Stromal cell of bone marrow (primary cell): ENCODE measurements at places on chromosomes 1 and 21.
A peak's percentile ranks its signal among the peaks of the same experiment; 100 is the strongest.

DNA sequence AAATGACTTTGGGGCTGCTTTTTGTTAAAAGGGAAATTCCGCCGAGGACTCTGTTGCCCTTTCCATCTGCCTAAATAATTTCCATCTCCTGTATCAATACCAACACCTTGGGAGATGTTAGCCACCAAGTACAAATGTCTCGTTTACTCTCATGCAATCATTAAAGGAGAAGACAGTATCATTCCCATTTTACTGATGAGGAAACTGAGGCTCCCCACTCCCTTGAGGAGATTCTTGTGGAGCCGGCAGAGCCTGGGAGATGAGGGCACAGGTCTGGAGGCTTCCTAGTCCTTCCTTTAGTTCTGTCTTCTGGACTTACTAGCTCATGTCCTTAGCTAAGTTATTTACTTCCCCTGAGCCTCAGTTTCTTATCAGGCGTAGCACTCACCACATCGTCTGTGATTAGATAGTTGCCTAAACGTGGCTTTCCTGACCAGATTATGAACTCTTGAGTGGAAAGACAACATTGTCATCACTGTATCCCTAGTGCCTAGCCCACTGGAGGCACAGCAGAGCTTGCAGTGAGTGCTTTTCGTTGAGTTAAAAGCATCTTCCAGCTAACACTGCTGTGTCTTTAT, 81.6 kb downstream of the ADSS2 start:
- DNase-seq: no peak

DNA sequence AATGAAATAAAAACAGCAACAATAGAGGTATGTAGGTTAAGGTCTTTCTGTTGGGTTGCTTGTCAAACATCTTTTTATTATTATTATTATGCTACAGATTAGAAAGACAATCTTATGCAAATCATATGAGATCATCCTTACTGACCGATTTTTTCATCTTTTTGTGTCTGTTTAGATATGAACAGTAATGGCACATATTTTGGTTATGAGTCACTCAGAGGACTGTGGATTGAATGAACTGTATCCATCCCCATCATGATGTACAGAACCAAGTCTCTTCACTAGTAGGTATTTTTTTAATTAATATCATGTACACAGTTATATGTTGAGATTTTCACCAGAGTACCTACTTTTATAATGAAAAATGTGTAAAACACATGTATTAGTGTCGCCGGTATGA, 159.1 kb downstream of the CHRM3 start:
- DNase-seq: no peak

DNA sequence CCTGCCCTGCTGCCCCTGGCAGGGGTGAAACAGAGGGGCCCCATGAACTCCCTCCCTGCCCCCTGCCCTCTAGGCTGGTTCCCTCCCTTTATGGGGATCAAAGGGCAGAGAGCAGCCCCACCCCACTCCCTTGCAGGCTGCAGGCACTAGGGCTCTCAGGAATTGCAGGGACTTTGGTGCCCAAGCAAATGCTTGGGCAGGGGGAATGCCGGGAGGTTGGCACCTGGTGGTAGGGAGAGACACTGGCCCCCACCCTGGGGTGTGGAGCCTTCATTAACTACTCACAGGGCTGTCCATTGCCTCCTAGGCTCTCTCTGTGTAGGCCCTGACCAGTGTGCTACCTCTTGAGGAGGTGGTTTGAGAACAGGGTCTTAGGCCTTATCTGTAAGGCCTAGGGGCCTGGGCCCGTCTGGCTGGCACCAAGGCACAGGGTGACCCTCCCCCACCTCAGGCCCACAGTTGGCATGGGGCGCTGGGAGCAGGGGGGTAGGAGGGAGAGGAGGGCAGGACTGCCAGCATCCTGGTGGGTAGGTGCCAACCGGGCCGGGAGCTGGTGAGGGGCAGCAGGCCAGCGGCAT, 4.7 kb downstream of the ZBTB7B start:
- no peak for DNase-seq

GRCh38 chr21:36145259-36145658, 10.4 kb downstream of the CBR3 start:
- DNase-seq: no peak

- no peak for DNase-seq
These were observed 69.3 kb downstream of the PLXNA2 start for GRCh38 chr1:208174731-208175507.

DNA sequence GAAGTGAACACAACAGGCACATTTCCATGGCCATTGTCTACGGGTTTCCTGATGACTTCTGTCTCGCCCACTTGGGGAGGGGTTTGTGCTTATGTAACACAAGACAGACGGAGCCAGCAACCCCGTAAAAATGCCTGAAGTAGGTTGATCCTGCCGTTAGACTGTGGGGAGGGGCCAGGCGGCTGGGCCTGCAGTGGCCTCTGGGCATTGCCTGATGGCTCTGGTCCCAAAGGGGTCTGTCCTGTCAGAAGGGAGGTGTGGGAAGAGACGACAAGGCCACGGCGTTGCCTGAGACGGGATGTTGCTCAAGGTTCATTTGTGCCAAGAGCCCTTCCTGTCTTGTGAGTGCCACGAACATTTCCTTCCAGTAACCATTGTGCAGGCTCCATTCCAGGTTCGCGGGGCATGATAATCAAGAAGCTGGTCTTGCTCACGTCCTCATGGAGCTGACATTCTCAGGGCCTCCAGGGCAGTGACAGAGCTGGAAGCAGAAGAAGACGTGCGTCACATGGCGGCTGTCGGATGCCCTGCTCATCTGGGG, 44.7 kb downstream of the ABCG1 start:
- DNase-seq: no peak

DNA sequence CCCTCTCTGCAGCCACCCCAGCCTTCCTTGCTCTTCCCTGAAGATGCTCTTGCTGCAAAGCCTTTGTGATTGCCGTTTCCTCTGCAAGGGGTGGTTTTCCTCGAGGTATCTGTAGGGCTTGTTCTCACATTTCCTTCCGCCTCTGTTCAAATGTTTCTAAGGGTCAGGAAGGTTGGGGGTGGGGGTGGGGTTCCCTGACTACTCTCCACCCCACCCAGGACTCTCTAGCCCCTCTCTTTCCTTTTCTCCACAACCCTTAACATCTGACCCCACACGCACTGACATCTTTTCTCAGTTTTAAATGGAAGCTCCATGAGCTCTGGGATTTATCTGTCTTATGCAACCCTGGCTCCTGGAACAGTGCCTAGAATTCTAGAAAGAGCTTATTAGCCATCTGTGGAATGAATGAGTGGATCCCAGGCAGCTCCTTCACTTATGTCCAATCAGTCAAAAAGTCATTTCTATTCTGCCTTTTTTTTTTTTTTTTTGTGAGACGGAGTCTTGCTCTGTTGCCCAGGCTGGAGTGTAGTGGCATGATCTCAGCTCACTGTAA, 27.3 kb upstream of the ZNF362 start:
- DNase-seq: peak; percentile 95
